ENCODE measurements at places on chromosomes 1 and 21.

DNA sequence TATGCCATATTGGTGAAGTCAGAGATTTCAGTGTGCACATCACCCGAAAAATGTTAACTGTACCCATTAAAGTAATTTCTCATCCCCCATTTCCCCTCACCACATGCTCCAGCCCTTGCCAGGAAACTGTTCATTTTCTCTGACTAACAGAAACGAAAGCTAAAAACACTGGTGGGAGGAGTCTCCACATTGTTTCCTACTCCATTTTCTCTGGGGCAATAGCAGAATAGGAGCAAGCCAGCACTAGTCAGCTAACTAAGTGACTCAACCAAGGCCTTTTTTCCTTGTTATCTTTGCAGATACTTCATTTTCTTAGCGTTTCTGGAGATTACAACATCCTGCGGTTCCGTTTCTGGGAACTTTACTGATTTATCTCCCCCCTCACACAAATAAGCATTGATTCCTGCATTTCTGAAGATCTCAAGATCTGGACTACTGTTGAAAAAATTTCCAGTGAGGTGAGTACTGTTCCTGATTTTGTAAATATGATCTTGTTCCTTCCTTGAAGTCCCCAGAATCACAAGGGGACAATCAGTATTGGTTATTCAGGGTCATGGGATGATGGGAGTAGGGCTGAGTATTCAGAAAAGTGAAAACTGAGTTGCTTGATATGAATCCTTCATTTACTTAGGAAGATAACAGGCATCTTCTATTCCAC, at the start of gene IFI16:
Gene IFI16 (plus strand): TSS at position 204 of the 658 bp plus-strand sequence. CDS start 4,774 bp downstream, outside the sequence.
- DNase-seq: peak; percentile 58

DNA sequence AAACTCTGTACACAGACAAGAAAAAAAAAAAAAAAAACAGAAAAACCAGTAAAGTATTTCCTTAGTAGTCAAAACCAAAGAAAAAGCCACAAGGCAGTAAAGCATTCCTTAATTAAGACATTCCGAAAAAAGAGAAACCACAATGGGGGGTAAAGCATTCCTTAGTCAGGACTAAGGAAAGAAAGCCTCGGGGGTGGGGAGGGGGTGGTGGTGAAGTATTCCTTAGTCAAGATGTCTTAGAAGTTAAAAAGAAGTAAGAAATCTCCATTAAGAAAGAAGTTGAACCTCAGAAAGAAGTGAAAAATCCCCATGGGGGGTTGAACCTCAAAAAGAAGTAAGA, 28.2 kb upstream of the FMO1 start:
- DNase-seq: no peak

DNA sequence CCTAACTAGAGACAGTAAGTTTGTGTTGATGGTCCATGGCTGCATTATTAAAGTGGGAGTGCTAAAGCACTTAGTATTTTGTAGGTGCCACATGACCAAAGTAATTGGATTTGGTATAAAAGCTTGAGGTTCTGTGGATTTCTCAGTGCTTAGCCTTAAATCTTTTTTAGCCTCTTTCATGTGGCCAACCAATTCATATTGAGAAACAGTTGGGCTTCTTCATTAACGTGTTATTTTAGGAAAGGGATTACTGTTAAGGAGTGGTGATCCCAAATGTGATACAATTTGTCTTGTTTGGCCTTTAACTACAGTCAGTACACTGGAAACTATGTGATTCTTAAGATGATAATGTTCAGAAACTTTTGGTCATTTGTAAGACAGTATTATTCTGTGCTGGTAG, 25.5 kb downstream of the MAN1A2 start:
- DNase-seq: no peak

DNA sequence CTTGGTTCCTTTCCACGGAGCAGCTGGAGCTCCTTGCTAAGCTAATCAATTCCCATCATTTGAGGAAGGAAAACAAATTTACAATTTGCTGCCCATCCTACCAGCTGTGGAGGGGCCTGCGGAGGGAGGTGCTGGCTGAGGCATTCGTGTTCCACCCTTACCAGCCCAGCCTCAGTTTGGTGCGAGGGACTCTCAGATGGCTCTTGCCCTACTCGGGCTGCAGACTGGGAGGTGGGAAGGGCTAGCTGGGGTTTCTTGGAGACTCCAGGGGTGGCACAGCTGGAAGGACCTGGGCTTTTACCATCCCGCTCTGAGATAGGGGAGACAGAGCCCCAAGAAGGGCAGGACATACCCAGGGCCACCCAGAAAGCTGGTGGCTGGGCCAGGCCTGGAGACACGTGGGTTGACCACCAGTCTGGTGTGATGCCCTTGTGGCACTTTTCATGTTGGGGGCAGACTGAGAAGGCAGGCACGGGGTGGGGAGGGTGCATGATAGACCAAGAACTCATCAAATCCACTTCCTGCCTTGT, 17.7 kb downstream of the DISP3 start:
- DNase-seq: no peak

- DNase-seq: peak; percentile 52
These were observed at the start of gene CHRM3 for GRCh38 chr1:239386453-239387303. Gene CHRM3, plus strand, starts transcription at chr1:239386568. Its CDS starts 520,884 bp downstream, at chr1:239907452.

GRCh38 chr1:48127735-48128685, 94.5 kb upstream of the SLC5A9 start:
- no peak for DNase-seq

DNA sequence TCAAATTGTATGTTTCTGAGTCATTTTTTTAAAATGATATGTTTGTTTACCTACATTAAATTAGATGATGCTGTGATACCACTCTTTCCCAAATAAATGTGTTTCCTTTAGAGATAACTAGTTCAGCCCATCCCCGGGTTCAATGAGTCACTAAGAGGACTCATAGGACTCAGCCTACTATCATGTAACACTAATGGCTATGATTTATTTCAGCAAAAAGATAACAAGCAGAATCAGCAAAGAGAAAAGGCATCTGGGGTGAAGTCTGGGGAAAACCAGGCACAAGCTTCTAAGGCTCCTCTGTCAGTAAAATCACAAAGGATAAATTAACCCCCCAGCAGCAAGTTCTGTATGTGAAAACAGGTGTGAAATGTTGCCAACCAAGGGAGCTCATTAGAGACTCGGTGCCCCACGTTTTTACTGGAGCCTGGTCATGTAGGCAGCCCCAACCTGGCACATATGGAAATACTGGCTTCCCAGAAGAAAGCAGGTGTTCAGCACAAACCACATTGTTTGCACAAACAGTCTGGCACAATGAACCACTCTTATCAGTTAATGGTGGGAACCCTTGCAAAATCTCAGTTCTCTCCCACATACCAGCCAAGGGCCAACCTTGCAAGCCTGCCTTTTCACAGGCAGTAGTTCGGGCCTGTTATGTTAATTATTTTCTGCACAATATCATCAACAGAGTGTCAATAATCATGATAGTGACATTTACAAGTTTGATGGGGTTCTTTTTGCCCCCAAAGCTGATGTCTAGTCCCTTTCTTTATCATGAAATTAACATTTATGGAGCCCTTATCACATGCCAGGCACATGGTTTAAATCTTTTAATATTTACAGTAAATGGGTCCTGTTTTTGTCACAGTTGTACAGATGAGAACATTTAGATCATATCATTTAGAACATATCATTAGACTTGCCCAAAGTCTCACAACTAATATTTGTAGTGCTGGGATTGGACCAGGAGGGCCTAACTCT, 23.1 kb upstream of the CNN3 start:
- DNase-seq: no peak

GRCh38 chr1:77620273-77620672, 62.2 kb downstream of the ZZZ3 start:
- DNase-seq: no peak

GRCh38 chr1:27668121-27668807, 3.7 kb downstream of the IFI6 start:
- DNase-seq: no peak

DNA sequence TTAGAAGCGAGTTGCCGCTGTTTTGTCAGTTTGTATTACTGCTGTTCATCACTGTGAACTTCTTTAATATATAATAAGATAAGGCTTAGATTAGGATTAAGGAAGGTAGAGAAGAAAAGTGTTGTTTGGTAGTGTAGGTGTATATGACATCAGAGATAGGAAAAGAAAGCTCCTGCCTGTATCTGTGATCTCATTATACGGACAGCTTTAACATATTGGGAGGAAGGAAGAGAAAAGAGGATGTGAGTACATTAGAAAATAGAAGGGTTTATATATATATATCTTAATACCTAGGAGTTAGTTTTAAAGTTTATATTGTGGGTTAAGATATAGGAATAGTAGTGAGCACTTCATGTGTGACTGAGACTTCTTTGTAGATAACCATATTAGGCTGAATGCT, 71.0 kb downstream of the RALGPS2 start:
- DNase-seq: no peak

DNA sequence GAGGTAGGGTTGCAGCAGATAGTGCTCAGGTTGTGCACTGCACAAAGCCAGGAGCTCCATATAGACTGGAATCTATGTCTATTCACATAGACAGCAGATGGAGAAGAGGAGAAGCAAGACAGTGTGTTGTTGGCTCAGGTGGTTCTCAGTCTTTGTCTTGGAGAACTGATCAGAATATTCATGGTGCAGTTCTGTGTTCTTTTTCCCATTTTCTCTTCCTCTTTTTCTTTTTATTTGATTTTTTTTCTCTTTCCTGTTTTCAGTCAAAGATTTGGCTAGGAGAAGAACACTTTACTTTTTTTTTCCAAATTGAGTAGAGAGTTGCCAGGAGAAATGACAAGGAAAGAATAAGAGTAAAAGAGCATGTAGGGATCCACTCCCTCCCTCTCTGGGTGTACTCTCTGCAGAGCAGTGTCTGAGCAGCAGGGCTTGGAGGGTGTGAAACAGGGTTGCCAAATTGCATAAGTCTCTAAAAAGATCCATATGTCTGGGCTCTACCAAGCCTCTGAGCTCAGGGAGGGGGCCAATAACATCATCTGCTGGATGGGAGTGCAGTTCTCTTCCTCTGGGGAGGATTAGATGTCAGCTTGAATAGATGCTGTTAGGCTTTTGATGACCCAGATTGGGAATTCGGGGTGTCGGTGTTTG, 8.7 kb upstream of the CD34 start:
- no peak for DNase-seq

GRCh38 chr1:64172458-64172983, 30.9 kb upstream of the UBE2U start:
- no peak for DNase-seq

- DNase-seq: no peak
These were observed 36.2 kb upstream of the LYST start for GRCh38 chr1:235902677-235903542.

DNA sequence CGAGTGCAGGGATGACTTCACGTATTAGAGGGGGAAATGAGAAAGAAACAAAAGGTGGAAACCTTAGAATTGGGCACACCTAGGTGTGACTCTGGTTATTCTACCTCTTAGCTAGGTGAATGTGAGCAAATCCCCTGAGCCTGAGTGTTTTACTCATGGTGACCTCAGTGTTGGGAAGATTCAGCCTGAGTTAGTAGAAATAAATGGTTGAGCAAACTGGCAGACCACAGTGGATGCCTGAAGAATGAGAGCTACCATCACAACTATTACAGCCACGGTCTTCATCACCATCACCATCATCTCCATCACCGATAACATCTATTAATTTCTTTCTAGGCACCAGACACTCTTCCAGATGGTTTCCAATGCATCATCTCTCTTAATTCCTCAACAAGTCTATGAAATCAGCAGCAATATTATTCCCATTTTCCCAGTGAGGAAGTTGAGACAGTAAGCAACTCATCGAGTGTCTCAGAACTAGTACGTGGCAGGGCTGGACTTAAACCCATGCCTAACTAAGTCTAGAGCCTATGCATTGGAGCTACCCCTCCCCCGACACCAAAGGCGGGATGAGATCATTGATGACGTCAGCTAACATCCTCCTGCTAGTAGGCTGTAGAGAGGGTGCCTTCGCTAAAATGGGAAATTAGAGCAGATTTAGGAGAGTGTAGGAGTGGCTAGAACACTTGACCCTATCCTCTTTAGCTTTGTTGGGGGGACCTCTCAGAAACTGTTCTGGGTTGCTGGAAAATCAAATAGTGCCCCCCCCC, 7.9 kb upstream of the KAZN start:
- no peak for DNase-seq

DNA sequence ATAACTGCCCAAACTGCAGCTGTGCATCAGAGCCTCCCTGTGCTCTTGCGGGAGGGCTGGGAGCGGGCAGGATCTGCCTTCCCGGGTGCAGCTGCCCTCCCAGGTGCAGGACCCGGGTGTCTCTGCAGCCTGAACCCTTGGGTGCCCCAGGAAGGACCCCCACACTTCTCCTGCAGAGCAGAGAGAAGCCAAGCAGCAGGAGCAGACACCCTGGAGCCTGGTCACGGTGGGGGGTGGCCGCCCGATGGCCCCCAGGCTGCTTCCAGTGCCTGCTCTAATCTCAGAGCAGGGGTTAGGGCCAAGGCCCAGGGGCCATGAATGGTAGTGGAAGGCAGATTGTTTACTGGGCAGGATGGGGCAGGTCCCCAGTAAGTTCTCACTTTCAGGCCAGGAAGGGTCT, 83.0 kb downstream of the RHOU start:
- DNase-seq: no peak

DNA sequence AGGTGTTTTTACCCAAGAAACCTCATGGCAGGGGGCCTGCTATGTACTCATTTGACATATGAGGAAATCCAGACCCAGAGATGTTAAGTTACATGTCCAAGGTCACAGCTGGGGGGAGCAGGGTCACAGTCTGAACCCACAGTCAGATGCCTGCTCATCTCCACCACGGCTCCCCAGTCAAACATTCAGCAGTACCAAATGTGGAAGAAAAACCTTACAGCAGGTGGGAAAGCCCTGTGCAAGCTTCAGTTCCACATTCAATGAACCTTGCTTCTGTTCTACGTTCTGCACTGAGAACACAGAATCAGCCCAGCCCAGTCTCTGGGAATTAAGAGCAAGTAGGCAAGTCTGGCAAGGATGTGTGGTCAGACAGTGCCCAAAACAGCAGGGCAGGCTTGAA, 35.2 kb downstream of the LRP8 start:
- no peak for DNase-seq

GRCh38 chr21:25964015-25964414, 206.6 kb downstream of the APP start:
- DNase-seq: no peak

DNA sequence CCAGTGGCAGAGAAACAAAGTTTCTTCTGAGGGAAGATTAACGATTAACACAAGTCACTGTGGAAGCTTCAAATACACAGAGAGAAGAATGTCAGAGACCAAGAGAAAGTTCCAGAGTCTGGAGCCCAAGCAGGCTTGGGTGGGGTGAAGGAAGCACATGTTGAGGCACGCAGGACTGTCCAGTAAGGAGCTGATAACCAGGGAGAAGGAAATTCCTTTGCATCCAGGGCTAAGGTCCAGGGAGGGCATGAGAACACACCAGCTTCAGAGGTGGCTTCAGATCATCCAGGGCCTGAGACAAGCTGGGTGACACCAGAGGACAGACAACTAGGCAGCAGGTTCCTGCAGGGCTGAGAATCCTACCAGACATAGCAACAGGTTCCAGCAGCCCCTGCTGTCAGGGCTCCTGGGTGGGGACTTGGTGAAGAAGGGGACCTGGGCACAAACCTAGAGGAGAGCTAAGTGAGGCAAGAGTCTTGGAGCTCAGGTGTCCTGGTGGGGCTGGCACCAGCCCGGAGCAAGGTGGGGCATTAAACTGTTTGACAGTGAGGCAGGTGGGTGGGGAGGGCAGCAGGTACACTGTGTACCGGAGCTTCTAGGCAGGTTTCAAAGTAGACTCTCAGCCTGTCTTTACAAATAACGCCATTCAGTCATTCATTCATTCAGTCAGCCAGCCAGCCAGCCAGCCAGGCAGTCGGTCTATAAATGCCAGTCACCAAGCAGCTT, 2.6 kb upstream of the SPRR1A start:
- DNase-seq: no peak

All from activated T-cell treated with anti-CD3 and anti-CD28 coated beads, Interleukin-2, amount 50 U/mL, for 48 hours (primary cell).